ENCODE measurements at places on chromosomes 16 and 17.

DNA sequence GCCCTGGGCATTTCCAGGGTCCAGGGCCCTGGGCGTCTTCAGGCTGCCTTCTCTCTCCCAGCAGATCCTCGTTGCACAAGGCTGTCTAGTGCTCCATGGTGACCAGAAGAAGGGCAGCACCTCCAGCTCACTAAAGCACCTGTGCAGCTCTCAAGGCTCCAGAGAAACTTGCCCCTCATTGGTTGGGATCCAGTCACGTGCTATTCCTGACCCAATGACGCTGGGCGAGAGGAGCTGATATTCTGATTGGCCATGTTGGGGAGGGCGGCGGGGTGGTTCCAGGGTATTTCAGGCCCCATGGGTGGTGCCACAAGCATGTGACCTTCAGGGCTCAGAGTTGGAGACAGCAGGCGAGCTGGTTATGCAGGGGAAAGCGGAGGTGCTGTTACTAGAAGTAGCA lies 309.1 kb downstream of the TOX3 start:
- no peak for DNase-seq

GRCh38 chr17:48440669-48441068 lies 10.7 kb upstream of the SKAP1 start:
- DNase-seq, result no peak

DNA sequence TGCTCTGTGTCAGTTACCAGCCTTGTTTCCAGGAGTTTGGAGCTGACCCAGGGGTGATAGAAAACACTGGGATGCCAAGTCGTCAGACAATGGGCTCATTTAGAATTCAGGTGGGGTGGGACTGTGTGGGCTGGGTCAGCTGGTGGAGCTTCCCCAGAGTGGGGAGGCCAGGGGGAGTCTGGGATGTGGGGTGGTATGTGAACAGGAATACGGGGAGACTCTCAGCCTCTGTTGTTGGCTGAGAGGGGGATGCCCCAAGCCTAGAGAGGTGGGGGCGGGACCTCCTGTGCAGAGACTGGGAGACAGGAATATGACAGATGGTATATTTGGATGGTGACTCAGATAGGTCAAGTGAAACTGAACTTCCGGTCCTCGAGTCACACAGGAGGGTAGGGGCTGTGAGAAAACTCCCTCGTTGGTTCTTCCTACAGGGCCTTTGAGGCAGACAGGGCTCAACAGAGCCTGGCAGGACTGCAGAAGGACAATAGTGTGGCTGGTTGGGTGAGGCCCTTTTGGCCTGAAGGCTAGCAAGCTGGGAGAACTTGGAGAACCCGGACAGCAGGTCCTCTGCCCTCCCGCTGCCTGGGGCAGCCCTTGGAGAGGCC lies 23.7 kb downstream of the CDH1 start:
- peak; percentile 59 for DNase-seq

GRCh38 chr17:42111871-42112551 lies 503 bp downstream of the DHX58 start:
- DNase-seq, result peak; percentile 34

DNA sequence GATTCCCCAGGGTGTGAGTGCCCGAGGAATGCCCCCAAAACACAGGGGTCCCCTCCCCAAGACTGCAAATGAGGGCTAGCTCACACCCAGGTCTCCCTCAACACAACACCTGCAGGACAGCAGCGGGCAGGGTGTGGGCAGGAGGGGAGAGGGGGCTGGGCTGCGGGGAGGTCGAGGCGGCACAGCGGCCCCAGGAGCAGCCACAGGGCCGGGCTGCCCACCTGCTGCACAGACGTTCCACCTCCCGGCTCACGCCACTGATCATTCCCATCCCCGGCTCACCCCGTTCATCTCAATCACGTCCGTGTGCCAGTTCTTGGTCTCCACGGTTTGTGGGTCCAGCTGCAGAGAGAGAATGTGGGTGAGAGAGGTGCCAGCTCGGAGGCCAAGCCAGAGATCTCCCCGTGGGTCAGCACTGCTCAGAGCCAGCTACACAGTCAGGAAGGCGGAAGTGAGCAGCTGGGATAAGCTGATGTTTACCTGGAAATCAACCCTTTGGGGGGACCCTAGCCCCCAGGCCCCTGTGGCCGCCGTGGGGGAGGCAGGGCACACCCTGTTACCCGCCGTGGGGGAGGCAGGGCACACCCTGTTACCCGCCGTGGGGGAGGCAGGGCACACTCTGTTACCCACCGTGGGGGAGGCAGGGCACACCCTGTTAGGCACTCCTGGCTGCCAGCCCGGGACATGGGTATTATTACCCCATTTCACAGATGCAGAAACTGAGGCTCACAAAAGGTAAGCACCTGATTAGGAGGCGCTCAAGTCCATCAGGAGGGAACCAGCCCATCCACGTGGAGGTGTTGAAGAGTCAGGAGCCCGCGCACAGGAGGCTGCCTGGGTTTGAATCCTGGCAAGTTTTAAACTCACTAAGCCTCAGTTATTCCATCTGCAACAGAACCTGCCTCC lies 16.1 kb downstream of the TIMM22 start:
- DNase-seq, result no peak

DNA sequence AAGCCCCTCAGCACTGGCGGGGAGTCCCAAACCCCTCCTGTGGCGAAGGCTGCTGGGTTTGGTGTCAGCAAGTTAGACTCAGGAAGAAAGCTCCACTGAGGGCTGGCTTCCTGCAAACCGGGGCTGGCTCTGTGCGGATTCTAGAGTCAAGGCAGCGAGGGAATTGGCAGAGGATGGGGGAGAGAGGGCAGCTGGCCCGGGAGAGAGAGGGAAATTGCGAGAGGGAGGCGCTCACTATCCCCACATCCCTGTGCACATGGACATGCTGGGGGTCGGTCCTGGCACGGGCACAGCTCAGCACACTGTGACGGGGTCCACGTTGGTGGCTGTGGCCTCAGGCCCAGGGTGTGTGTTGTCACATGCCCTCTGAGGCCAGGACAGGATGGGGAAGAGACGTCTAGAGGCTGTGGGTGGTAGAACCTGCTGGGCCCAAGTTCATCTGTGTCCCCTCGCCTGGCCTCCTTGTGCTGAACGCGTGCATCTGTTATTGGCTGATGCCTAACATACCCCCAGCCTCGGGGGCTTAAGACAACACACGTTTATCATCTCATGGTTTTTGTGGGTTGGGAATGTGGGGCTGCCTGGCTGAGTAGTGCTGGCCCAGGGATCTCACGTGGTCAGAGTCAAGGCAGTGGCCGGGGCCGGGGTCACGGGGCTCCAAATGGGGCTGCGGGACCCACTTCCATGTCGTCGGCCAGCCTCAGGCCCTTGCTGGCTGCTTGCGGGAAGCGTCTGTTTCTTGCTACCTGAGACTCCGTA lies 16.7 kb upstream of the JPH3 start:
- DNase-seq, result no peak

DNA sequence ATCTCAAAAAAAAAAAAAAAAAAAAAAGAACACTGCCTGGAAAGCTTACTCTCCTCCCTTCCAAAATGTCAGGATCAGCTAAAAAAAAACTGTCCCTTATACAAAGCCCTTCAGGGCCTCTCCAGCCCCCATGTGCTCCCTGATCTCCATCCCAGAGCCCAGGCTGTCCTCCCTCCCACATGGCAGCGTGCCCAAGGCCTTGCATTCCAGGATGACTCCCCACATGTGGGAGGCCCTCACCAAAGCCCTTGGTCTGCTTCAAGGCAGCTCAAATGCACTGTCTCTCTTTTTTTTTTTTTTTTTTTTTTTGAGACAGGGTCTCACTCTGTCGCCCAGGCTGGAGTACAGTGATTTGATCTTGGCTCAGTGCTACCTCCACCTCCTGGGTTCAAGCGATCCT lies 2.3 kb downstream of the FDXR start:
- no peak for DNase-seq

DNA sequence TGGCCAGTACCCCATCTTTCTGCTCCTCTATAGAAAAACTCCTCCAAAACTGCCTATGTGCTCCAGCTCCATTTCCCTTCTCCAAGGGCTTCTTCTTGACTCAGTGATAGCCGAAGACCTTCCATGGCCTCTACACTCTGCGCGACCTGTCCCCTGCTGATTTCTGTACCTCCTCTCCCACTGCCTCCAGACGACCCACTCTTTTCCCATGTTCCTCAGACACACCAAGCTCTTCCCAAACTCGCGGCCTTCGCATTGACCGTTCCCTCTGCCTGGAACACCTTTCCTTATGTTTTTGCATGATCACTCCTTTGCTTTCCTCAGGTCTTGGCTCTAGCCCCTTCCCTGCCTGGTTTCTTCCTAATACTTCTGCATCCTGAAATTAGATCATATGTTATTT lies 255.6 kb upstream of the SDK2 start:
- DNase-seq, result no peak

GRCh38 chr17:4261452-4261851 lies 2.3 kb downstream of the ANKFY1 start:
- no peak for DNase-seq

DNA sequence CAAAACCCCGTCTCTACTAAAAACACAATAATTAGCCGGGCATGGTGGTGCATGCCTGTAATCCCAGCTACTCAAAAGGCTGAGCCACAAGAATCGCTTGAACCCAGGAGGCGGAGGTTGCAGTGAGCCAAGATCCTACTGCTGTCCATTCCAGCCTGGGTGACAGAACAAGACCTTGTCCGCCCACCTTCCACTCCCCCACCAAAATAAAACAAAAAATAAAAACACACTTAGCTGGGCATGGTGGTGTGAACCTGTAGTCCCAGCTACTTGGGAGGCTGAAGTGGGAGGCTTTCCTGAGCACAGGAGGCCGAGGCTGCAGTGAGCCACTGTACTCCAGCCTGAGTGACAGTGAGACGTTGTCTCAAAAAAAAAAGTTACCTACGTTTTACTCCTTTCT lies 3.2 kb downstream of the PPM1E start:
- no peak for DNase-seq

- DNase-seq, result peak; percentile 35
These were observed 3.5 kb upstream of the ARMC5 start for GRCh38 chr16:31455601-31456314.

DNA sequence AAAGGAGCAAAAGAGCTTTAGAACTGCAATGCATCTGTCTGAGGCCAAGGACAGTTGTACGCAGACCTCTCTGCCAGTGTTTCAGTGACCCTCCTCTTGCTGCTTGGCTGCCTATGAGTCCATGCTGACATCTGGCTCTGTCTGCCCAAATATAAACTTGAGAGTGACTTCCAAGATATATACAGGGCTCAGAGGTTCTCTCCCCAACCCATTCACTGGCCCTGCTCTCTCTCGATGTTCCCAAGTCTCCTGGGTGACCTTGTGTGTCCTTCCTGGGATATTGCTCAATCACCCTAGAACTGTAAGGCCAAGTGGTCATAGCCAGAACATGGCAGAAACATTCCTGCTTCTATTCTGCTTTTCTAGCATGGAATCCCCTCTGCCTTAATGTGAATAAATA lies 716.3 kb downstream of the WWOX start:
- DNase-seq, result no peak

DNA sequence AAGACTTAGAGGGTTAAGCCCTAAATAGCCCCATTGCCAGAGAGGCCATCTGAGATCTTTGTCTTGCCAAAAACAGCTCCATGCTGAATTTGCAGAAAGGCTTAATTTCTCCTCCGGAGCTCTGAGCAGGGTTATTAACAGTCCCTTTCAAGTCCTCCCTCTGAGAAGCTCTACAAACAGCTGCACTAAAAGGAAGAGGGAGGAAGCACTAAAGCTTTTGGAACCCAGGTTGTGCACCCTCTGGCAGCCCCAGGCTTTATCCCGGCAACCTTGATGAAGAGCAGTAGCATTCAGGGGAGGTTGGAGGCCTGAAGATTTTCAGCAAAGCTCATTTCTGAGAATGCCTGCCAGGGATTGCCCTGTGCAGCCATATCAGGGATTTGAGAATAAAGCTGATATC lies 554.7 kb downstream of the RBFOX1 start:
- no peak for DNase-seq

DNA sequence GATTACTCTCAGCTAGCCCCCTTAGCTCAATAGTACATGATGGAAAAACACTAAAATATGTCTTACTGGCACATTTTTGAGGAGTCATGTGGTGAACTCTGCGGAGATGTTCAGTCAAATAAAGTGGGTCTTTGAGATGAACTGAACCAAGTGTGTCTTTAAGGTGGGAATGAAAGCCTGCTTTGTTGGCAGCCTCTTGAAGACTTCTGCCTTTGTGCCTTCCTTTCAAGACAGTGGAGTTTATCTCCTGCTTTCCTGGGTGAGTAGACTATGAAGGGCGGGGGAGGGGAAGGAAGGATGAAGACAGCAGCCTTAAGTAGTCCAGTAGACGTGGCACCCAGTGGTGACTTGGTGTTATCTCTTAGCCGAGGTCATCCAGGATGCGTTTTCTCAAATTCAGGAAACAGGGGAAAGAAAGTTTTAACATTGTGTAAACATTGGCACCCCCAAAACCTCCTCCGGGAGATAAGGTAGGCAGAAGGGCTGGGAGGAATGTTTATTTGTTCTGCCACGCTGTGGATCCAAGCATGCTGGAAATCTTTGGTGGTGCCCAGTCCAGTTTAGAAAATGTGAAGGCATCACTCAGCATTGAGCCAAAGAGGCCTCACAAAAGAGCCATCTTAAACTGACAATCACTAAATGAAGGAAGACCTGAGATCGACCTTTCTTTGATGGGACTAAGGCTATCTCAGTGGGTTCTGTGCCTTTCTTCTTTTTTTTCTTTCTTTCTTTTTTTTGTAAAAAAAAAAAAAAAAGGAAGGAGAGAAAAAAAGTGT lies 220.6 kb downstream of the FTO start:
- no peak for DNase-seq

DNA sequence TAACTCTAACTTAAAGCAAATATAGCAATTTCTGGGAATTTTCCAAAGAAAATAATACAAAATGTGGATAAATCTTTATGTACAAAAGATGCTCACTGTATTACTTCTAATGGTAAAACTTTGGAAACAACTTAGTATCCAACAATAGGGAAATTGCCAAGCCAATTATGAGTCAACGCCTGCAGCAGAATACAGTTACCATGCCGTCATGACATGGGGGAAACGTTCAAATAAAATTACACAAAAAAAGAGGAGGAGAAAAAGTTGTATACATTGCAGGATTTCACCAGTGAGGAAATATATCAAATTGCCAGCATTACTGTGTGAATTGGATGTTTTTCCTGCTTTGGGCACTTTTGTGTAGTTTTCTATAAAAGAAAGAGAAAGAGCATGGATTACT lies 469.6 kb downstream of the SOX9 start:
- no peak for DNase-seq

- DNase-seq, result no peak
These were observed 446.3 kb upstream of the MAF start for GRCh38 chr16:80046848-80047247.

DNA sequence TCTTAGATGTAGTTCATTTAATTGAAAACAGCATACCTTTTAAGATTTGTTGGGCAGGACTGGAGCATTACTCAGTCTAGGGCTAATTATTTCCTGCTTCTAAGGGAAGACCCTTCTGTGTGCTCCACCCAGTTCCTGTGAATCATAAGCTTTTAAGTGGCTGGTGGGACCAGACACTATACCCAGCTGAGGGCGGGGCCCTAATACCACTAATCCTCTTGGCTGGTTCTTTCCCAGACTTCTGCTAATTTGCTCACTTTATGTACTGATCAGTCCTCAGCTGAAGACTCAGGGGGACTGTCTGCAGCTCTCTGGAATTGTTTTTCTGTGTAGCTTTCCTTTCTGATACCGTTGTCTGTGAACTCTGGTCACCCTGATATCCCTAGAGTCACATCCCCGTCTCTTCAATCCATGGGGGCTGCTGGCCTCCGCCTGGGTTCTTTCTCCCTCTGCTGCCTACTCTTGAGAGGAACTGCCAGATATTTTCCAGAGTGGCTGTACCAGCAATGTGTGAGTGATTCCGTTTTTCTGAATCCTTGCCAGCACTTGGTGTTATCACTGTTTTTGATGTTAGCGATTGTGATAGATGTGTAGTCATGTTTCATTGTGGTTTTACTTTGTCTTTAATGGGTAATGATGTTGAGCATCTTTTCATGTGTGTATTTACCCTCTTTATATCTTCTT lies 35.1 kb downstream of the MFSD11 start:
- peak; percentile 55 for DNase-seq

- no peak for DNase-seq
These were observed 292.9 kb upstream of the CA10 start for GRCh38 chr17:52451294-52451861.
